ENCODE measurements at places on chromosomes 5 and 9.

DNA sequence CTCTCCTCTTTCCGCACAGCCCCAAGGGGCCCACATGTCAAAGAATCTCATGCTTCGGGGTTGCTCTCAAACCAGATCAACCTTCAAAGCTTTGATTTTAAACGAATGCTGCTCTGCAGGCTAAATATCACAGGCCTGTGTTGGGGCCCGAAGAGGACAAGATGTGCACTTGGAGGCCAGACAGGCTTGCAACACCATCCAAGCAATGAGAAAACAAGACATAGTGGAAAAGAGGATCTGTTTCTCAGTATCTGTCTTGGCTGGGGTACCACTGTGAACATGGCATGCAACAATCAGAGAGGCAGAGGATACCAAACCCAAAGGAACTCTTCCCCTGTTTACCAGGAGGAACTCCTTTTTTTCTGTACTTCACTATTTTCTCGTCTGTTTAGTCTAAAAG, 321.8 kb downstream of the SLIT3 start:
- no peak for DNase-seq

- DNase-seq: no peak
These were observed 251.6 kb upstream of the HAPLN1 start for GRCh38 chr5:83972236-83972635.

DNA sequence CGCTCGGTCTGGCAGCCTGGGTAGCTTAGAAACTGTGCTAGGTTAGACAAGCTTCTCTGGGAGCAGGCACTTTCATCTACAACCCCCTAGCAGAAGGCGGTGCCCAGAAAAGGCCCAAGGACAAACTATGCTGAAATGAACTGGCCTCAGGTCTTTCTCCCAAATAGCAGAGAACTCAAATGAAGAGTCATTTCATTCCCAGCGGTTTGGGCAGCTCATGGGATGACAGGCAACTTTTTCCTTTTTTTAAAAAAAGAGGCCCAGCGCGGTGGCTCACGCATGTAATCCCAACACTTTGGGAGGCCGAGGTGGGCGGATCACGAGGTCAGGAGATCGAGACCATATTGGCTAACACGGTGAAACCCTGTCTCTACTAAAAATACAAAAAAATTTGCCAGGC, 2.5 kb downstream of the RAPGEF1 start:
- DNase-seq: no peak

DNA sequence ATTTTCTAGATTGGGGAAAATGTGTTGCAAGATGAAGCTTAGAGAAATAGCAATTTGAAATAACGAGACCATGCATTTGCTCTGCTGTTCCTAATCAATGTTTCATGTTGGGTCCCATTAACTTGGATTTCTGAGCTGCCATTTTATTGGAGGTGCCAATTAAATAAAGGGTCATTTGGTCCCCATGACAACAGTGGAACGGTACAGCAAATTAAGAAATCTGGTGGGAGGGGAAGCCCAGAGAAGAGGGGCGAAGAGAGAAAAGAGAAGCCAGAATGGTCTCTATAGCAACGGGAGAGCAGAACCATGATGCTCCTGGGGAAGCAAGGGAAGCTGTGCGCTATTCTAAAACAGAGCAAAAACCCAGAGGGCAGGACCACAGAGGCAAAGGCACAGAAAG, 120.2 kb downstream of the ENTREP1 start:
- peak; percentile 59 for DNase-seq

- no peak for DNase-seq
These were observed 3.8 kb downstream of the PRRC1 start for GRCh38 chr5:127521138-127521770.

GRCh38 chr9:130990306-130990977, 18.5 kb upstream of the LAMC3 start:
- peak; percentile 53 for DNase-seq

DNA sequence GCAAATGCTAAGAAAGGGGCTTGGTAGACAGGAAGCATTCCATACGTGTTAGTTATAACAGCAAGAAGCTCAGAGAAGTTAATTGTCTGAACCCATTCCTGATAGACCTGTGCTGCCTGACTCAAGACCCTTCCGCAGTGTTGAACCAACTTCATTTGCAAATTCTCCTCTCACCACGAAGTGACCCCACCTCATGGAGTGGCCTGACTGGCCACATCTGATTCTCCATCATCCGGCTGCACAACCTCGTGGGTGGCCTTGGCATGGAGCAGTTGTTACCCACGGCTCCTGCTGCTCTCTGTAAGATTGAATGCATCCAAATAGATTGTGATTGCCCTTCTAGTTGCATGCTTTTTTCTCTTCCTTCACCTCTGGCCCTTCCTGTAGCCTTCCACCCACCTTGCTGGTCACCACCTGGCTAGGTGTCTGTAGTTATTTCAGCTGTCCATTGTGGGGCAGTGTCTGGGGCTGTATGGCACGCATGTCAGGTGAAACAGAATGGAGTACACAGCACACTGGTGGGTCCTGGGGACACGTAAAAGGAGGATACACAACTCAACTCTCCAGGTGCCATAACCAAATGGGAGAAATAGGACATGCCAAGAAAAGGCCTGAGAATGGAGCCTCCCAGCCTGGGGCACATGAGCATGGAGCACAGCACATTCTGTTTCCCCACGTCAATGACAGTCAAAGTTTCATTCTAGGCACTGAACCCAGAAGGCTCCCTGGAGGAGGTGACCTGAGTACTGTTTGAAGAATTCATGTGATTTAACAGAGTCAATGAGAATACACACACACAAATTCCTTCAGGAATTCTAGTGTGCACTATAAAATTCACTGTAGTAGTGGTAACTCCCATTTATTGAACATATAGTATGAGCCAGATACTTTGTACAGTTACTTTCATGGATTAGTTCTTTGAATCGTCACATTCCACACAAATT, 70.5 kb upstream of the PTCH1 start:
- no peak for DNase-seq

DNA sequence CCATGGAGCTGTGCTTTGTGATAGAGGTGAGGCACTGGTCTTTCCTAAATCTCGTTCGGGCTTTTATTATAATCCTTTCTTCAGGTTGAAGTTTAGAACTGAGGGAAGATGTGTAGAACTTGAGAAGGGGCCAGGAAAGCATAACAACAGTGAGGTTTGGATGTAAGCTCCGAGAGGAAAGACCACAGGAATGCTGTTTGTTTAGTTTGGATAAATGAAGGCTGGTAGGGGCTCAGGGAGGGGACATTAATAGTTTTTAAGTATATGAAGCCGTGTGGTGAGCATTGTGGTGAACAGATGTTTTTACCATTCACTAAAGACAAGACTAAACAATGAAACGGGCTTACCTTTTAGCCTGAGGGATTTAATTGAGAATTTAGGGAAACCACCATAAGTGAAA, 130.8 kb downstream of the ARHGAP26 start:
- DNase-seq: peak; percentile 51

- DNase-seq: no peak
These were observed 107.9 kb downstream of the TRIO start for GRCh38 chr5:14250748-14251701.

DNA sequence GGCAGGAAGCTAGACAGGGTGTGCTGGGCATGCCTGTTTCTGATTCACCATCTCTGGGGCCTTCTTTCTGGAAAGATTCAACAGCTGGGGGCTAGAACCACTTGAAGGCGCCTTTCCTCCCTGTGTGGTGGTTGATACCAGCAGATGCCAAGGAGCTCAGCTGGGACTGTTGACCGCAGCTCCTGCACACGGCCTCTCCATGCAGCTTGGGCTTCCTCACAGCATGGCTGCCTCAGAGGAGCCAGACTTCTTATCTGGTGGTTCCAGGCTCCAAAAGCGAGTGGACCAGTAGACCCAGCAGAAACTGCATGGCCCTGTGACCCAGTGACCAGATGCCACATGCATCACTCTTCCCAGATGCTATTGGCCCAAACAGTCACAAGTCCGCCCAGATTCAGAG, 74.7 kb upstream of the COL5A1 start:
- no peak for DNase-seq

DNA sequence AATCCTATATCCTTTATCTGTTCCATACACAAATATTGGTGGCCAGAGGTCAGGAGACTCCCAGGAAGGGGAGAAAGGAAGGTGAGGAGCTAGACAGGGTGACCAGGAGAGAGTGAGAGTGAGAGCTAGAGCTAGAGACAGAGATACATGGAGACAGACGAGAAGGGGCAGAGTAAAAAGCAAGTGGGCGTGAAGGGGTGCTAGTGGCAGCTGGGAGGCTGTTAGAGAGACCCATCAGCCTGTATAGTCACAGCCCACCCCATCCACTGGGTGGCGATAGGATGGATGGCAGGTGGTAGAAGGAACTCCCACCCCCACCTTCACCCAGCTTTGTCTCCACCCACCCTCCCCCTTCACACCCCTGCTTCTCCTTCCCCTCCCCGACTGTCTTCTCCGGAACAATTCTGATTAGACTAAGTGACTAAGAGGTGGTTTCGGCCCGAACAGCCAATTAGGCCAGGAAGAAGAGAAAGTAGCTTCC, 32.8 kb downstream of the PCDH1 start:
- peak; percentile 46 for DNase-seq

DNA sequence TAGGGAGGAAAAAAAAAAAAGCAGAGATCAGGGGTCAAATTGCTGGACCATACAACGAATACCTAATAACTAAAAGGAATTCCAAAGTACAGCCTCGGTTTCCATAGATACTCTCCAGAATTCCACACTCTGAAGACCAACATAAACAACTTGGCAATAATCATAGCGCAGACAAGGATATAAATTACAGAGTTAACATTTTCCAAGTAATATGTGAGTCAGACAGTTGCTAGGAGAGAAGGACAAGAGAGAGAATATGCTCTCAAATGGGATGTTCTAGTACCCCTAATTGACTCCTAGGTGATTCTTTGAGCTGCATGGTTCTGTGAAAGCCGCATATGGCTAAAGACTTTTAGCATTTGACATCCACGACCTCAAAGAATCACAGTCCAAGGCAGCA, 165.2 kb downstream of the FRMD3 start:
- no peak for DNase-seq

GRCh38 chr9:124717597-124717996, 53.5 kb downstream of the NR6A1 start:
- no peak for DNase-seq

DNA sequence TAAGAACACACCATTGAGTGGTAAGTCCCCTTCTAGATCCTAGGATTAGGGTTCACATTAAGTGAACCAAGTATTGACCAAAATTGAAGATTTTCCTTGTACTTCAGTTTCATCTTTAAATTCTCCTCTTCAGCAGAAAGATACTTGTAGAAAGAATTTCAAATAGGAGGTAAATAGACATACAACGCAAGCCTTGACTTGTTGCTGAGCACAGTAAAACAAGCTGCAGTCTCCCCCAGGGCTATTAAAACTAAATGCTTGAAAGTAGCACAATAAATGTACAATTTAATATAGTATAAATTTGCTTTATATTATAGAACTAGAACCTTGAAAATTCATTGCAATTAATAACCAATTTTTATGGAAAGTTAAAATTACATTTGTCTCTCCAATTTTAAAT, 170.1 kb upstream of the TARS1 start:
- DNase-seq: no peak

DNA sequence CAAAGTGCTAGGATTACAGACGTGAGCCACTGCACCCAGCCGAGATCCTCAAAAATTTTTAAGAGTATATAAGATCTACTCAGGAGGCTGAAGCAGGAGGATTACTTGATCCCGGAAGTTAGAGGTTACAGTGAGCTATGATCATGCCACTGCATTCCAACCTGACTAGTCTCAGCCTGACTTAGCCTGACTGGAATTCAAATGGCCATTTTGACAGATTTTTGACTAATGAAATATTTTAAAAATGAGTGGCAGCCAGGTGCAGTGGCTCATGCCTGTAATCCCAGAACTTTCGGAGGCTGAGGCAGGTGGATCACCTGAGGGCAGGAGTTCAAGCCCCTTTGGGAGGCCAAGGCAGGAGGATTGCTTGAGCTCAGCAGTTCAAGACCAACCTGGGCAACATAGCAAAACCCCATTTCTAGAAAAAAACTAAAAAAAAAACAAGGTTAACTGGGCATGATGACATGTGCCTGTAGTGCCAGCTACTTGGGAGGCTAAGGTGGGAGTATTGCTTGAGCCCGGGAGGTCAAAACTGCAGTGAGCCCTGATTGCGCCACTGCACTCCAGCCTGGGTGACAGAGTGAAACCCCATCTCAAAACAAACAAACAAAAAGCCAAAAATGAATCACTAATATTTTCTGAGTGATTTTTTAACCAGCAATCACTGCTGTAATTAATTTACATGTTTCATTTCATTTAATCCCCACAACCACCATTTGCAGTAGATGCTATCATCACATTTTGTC, 16.6 kb downstream of the ATOX1 start:
- no peak for DNase-seq

GRCh38 chr5:72698481-72698880, 118.0 kb upstream of the TNPO1 start:
- DNase-seq: no peak

DNA sequence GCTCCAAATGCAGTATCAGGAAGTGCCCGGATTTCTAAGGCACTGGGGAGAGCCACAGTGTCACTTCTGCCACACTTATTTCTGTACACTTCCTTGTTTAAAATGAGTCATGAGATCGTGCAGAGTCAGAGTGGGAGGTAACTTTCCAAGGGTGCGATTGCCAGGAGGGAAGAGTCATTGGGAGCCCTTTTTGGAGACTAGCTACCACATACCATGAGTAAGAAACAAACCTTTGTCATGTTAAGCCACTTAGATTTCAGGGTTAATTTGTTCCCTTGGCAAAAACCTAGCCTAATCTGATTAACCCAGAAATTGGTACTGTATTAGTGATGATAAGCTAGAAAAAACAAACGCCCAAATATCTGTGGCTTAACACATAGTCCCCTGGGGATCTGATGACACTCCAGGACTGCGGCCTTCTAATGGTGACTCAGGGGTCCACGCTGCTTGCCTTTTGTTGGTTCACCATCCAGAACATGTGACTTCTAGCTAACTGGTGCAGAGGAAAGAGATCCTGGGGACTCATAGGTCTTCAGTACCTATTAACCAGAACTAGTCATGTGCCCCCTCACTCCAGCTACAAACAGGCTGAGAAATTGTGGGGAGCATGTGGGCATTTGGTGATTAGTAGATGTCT, 48.6 kb upstream of the TLE1 start:
- no peak for DNase-seq

GRCh38 chr9:35570709-35571504, 34.2 kb upstream of the TESK1 start:
- no peak for DNase-seq

DNA sequence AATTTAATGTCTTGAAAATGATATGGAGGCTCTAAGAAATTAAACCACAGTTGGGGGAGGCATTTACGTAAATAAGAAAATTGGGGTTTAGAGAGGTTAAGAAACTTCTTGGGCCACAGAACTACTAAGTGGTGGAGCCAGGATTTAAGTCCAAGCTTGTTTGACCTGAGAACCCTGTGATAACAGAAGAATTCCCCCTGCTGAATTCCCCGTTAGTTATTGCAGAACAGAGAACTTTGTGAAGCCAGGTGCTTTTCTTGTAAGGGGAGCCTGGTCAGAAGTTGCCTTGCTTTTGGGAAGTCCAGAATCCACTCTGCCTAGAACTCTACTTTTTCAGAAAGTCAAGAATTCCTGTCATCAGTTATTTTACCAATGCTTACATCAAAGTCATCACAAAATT, 309.3 kb upstream of the SEMA6A start:
- DNase-seq: no peak

DNA sequence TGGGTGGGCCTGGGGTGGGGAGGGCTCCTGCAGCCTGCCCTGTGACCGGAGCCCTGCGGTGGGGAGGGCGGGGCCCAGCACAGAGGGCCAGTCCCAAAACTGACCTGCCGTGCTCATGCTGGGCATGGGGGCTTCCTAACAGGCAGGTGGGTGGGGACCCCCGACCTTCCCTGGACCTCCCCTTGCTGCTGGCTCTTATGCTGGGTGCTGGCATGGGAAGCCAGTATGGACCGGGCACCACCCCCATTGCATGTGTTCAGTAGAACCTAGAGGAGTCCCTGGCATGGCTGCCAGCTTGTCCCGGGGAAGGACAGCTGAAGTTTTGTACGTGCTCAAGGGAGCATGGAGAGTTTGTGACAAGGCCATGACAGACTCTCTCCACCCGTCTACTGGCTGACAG, 37.1 kb downstream of the WNK2 start:
- DNase-seq: no peak
